T-helper 2 cell (primary cell): ENCODE measurements at places on chromosomes 13 and 19.
A peak's percentile ranks its signal among the peaks of the same experiment; 100 is the strongest.

DNA sequence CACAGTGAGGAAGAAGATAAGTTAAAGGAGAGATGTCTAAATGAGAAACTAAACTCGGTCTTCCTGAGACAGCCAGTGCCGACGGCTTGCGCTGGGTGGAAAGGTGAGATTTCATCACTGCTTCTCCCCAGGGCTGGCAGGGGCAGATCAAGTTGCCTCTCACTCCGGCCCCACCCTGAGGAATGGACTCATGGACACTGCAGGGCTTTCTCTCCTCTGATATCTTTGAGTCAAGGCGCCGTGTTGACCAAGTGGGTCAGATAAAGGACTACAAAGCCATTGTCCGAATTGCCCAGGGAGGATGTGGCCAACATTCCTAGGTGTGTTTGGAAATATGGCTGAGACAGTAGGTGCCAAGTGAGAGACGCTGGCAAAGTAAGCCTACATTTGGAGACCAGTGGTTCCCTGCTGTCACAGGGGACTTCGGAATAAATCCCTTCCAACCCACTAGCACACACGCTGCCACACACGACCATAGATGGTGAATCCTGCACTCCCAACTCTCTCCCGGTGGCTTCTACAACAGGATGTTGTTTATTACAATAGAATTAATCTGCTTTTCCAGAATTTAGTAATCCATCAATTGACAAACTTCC is 156.5 kb upstream of the TSC22D1 start:
- DNase-seq: no peak

DNA sequence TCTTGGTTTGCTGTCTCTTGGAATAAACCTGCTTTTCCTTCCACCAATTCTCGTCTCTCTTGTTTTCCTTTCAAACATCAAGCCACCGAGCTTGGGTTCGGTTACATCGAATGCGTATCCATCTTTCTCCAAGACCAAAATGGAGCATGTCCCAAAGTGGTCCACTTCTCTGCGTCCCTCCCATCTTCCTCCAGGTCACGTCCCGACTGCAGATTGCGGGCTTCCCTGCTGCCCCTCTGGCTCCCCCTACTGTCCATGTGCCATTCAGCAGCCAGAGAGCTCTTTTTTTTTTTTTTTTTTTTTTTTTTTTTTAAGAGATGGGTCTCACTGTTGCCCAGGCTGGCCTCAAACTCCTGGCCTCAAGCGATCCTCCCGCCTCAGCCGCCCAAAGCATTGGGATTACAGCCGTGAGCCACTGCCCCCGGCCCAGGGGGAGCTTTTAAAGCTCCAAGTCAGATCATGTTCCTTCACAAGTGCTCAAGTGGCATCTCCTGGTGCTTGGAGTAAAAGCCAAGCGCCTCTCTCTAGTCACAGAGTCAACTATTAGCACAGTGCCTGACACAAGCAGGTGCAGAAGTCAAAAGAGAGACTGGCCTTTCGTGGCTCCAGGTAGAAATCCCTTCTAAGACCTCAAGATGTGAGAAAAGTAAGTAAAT is 10.0 kb downstream of the COL5A3 start:
- peak; percentile 16 for DNase-seq

DNA sequence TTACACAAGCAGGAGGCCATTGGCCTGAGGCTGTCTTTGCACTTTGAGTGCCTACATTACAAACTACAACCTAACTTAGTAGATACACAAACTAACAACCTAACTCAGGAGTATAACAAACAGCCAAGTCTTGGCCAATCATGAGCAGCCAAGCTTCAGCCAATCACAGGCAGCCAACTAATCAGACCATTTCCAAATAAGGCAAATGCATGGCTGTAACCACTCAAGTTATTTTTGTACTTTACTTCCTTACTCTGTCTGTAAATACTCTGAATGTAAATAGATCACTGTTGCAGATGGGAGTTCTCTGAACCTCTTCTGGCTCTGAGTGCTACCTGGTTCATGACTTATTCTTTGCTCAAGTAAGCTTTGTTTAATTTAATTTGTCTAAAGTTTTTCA is 748.1 kb upstream of the SGCG start:
- DNase-seq: no peak

DNA sequence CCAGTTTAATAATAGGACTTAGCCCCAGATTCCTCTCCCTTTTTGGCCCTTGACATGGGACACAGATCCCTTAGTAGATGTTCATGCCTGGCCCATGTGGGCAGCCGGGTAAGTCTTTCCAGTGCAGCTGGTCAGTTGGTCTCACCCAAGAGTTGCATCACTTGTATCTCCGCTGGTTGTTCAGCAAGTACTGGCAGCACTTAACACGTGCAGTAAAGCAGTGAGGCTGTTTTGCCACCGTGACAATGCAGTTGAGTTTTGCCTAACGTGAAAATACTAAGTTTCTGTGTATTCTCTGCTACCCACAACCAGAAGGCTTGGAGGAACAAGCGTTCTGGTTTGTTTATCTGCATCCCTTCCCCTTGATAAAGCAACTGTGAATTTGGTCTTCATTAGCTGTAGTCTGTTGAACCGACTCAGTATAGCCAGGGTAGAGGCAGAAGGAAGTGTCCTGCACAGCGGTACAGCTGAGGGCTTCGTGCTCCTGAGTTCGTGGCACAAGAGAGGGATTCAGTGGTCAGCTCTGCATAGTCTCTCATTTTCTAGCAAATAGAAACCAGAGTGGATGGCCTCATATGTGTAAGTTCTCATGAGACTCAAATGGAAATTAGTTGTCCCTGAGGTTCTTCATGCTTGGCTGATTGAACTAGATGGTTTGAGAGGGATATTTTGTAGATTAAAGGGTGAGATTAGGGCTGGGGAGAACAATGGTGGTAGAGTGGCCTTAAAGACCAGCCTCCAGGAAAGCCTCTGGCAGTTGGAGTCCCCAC is 50.3 kb downstream of the ARHGEF7 start:
- DNase-seq: no peak

DNA sequence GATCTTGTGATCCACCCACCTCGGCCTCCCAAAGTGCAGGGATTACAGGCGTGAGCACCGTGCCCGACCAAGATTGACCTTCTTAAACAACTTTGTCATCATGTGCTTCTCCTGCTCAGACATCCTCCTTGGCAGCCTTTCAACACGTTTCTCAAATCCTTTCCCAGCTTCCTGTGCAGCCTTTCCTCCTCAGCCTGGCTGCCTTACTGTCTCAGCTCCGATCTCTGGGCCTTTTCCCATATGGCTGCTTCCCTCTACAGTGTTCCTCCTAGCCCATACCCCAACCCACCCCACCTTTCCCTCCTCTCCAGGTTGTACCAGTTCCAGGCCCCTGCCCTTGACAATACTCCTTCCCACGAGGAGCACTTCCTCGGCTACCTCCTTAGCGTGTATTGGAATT is 7.2 kb downstream of the PHF11 start:
- no peak for DNase-seq

DNA sequence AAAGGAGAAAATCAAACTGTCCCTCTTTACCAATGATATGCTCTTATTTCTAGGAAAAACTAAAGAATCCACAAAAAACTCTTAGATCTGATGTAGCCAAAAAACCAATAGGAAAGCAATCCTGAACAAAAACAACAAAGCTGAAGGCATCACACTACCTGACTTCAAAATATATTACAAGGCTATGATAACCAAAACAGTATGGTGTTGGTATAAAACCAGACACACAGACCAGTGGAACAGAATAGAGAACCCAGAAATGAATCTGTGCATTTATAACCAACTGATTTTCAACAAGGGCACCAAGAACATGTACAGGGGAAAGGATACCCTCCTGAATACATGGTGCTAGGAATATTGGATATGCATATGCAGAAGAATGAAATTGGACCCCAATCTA is 9.7 kb upstream of the ZNF546 start:
- no peak for DNase-seq

- no peak for DNase-seq
Measured at GRCh38 chr13:94112227-94112626, 367.3 kb downstream of the DCT start.

GRCh38 chr13:77806518-77806917 is 109.0 kb downstream of the SLAIN1 start:
- no peak for DNase-seq

DNA sequence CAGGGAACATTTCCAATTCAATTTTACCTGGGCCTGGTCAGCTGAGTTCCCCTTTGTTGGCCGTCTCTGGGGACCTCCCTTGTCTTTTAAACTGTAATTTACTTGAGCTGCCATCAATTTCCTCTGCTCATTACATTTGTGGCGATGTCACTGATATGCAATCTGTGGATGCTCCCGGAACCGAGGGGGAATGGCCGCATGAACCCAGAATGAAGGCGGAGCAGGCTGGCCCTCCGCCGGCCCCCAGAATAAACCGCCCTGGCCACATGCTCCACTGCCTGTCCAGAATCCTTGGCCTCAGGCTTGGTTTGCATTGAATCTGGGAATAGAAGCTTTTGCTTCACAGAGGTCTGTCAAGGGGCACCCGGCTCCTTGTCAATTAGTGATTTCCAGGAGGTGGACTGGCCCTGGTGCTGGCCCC is 276.8 kb downstream of the TEX29 start:
- DNase-seq: no peak

DNA sequence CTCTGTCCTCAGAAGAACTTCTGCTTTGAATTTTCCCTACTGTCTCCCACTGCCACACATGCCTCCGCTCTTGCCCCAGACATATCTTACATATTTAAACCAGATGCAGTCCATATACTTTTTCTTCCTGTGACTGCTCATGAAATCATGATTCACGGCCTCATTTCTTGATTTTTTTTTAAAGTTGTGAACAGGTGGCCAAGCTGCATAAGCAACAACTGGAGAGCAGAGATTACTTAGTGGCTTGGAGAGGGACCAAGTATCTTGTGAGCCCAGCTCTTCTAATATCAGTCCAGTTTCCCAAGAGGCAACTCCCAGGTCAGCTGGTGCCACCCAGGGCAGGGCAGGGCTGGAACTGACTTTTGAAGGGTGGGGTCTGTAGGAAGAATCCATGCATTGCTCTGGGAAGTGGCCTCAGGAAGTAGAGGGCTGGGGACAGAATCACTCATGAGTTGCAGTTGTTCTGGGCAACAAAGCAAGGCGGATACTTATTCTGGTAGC is 152.4 kb downstream of the LMO7 start:
- no peak for DNase-seq
